BE2C (cell line): ENCODE measurements at places on chromosomes 16 and 17.
A peak's percentile ranks its signal among the peaks of the same experiment; 100 is the strongest.

DNA sequence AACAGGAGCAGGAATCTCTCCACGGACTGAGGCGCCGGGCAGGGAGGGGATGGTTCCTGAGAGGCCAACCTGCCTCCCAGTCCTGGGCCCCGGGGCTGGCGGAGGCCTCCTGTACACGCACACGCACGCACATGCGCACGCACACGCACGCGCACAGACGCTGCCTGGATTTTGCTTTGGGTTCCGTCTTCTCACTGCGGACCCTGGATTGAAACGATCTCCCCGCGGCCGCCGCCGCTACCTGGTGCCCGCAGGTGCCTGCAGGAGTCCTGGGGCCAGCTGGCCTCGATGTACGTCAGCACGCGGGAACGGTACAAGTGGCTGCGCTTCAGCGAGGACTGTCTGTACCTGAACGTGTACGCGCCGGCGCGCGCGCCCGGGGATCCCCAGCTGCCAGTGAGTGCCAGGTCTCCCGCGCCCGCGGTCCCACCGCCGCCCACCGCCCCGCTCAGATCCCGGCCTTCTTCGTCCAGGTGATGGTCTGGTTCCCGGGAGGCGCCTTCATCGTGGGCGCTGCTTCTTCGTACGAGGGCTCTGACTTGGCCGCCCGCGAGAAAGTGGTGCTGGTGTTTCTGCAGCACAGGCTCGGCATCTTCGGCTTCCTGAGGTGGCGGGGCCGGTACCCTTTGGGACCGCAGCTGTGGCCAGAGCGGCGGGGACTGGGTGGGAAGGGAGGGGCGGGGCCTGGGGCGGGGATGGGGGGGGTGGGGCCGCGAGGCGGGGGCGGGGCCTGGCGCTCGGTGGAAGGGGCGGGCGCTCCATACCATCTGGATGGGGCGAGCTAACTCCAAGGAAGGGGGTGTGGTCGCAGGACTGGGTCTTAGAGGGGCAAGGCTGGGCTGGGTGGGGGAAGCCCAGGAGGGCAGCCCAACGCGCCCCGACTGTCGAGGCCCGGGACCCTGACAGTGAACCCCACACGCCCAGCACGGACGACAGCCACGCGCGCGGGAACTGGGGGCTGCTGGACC lies 12.3 kb downstream of the CES4A start:
- peak; percentile 70 for DNase-seq

- DNase-seq: no peak
These were observed 86.2 kb downstream of the TOX3 start for GRCh38 chr16:52460639-52461178.

DNA sequence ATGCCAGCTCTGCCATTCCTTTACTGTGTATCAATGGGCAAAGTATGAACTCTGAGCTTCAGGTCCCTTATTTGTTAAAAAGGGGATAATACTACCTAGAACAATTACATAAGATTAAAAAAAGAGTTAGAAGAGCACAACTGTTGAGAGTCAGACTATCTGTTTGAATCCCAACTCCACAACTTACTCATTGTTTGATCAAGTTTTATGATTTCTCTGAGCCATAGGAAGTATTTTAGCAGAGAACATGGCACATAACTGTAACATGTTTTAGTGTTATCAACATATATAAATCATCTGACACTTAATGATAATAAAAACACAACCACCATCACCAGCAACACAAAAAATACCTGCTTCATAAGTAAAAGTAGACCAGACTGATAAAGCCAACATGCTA lies 421.3 kb downstream of the ZFHX3 start:
- no peak for DNase-seq

DNA sequence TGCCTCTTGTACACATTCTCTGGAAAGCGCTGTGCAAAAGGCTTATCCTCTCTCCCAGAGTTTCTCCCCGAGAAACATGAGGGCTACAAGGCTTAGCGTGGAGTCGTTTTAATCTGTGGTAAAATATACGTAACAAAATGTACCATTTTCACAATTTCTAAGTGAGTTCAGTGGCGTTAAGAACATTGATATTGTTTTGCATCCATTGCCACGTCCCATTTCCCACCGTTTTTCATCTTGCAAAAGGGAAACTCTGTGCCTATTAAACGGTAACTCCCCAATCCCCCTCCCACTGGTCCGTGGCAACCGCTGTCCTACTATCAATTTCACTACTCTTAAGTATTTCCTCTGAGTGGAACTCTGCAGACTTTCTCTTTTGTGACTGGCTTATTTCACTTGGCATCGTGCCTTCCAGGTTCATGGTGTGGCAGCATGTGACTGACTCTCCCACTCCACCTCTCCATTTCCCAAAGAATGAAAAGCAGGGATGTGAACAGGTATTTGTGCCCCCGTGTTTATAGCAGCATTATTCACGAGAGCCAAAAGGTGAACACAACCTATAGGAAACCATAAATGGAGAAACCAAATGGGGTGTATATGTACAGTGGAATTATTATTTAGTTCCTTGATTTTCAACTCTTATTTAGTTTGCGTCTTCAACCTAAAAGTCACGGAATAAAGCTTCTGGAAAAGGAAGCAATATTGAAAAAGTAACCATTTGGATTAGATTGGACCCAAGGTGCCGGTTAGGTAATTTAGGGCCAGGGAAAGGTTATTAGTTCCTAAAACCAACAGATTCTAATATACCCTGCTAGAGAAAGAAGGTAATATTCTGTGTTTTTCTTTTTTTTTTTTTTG lies 1.1 kb upstream of the USP32 start:
- peak; percentile 47 for DNase-seq
